ENCODE measurements at places on chromosomes 2 and 18.

GRCh38 chr2:959457-959856 is 8.8 kb downstream of the SNTG2 start:
- no peak for DNase-seq

- DNase-seq: no peak
Observed at GRCh38 chr2:193251909-193252308, 1057.2 kb upstream of the TMEFF2 start.

DNA sequence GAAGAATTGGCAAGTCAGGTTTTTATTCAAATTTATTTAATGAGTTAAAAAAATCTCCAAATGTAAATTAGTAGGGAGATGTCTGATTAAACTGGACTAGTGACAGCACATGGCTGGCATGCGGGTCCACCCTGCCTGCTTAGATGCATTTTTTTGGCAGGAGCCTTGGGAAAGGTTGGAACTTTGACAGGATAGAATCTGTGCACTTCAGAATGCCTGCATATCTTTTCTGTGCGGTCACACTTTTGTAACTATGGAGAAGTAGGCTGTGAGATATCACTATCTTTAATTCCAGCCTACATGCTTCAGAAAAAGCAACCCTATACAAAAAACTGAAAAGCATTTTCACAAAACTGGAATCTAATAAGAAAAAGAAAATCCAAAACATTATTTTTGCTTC is 317.8 kb downstream of the MBD2 start:
- no peak for DNase-seq

DNA sequence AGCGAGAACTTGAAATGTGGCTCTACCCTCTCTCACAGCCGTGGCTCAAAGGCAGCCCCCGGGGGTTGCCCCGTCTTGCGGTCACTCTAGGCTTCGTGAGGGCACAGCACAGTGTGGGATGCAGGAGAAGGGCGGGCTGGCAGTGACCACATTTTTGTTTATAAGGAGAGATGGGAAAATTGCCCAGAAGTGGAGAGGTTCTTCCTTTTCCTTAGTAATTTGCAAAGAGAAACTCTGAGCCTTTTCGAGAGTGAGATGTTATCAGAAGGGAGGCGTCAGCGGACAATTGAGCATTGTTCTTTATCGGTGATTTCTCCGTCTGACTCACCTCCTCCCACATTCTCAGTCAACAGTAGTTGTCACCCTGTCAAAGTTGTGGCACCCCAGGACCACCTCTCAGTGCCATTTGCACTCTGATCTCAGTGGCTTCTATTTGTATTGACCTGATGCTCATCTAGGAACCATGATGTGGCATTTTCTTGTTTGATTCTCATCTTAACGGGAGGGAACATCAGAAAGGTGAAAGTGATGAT is 89.6 kb downstream of the ACAA2 start:
- no peak for DNase-seq

DNA sequence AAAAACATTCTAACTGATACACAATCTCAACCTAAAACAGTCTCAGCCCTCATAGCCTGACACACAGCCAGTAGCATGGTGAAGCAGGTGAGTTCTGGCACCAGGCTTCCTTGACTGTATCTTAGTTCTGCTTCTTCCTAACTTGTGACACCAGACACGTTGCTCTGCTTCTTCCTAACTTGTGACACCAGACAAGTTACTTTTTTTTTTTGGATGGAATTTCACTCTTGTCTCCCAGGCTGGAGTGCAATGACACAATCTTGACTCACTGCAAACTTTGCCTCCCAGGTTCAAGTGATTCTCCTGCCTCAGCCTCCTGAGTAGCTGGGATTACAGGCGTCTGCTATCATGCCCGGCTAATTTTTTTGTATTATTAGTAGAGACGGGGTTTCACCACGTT is 6.7 kb upstream of the ATG16L1 start:
- DNase-seq: no peak

GRCh38 chr2:121160366-121160765 is 124.6 kb downstream of the TFCP2L1 start:
- no peak for DNase-seq
